Activated T-helper 1 cell treated with anti-CD3 and anti-CD28 coated beads, Interleukin-2, amount 50 U/mL, for 16 hours (primary cell): ENCODE measurements at places on chromosomes 6 and 20.

DNA sequence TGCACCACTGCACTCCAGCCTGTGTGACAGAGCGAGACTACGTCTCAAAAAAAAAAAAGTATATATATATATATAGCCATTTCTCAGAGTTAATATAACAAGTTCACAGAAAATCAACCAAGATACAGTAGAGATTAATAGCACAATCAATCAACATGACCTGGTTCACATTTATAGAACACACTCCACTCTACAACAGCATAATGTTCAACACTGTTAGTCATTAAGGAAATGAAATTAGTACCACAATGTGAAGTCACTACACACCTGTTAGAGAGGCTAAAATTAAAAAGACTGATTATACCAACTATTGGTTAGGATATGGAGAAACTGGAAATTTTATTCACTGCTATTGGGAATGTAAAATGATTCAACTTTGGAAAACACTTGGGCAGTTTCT is 387.7 kb downstream of the QKI start:
- no peak for DNase-seq

GRCh38 chr6:107692351-107692750 is 131.8 kb downstream of the SCML4 start:
- DNase-seq, result no peak

GRCh38 chr6:118931436-118931835 is 3.5 kb downstream of the MCM9 start:
- no peak for DNase-seq

DNA sequence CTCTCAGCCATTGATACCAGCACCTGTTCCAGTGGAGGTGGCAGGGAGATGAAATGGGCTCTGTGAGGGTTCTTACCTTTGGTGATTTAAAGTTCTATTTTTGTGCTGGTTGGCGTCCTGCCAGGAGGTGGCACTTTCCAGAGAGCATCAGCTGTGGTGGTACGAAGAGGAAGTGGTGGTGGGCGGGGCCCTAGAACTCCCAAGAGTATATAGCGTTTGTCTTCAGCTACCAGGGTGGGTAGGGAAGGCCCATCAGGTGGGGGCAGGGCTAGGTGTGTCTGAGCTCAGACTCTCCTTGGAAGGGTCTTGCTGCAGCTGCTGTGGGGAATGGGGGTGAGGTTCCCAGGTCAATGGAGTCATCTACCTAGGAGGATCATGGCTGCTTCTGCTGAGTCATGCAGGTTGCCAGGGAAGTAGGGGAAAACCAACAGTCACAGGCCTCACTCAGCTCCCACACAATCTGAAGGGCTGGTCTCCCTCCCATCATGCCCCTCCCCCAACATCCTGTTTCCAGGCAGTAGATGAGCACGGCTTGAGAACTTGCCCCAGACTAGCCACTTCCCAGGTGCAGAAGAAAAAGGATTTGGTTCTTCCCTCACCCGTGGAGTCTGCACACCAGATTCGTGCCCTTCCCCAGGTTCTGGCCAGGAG is 46.6 kb downstream of the MOXD1 start:
- no peak for DNase-seq

- DNase-seq, result no peak
Measured at GRCh38 chr20:1825507-1825906, 69.7 kb upstream of the SIRPA start.

- DNase-seq, result no peak
Measured at GRCh38 chr20:35503841-35504561, 25.5 kb downstream of the C20orf173 start.

GRCh38 chr20:35695245-35695749 is 3.9 kb downstream of the NFS1 start:
- DNase-seq, result no peak

DNA sequence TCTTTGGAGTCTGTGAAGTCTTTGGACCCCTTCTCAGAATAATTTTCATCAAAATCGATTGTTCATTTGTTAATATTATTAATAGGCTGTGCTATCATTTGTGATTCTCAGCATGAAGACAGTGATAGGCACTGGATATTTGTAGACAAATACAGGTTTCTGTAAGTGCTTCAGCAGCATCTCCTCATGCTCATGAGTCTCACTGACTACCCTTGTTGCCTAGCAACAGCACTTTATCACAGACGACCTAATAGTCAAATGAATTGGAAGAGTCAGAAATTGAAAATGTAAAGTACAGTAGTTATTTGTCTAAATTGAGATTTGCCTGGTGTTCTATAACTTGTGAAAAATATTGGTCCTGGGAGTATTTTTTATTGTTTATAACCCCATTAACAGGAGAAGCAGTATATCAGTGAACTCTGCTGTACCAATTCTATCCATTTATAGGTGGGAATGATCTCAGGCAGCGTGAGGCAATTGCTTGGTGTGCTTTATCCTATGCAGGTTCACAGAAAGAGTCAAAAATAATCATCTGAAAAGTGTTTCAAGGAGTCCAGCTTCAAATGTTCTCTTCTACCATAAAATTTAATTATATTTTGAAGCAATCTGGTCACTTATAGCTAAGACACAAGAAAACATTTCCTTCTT is 684.6 kb downstream of the RFPL4B start:
- DNase-seq, result no peak

GRCh38 chr6:37630281-37630799 is 67.3 kb downstream of the MDGA1 start:
- no peak for DNase-seq

DNA sequence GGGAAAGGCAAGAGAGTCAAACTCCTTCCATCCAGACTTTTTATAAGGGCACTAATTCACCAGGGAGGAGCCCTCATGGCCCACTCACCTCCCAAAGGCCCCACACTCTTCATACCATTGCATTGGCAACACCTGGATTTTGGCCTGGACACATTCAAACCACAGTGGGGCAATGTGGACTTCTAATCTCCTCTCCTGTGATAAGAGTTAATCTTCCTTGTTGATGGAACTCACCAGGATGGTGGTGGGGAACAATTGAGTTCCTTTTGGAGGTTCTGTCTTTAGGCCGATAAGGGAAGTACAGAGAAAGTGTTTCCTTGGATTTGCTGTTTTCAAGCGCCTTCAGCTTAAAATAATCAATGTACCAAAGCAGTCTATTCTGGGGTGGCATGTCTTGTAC is 268.7 kb downstream of the CD83 start:
- no peak for DNase-seq

DNA sequence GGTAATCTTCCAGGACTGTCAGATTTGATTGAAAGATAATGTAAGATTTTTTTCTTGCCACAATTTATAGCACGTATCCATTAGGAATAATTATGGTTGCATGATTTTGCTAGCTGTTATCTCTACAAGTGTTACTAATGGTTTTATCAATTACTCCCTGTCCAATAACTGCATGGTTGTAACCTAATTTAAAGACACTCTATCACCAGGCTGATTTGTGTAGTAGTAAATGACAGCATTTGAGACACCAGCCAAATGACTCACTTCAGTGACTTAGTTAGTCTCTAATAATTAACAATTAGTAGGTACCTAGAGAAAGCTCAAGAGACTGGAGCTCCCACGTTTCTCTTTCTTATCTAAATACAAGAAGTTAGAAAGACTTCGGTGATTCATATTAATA is 453.8 kb upstream of the POU3F2 start:
- no peak for DNase-seq

GRCh38 chr20:44296011-44296410 is 15.0 kb downstream of the FITM2 start:
- DNase-seq, result no peak

DNA sequence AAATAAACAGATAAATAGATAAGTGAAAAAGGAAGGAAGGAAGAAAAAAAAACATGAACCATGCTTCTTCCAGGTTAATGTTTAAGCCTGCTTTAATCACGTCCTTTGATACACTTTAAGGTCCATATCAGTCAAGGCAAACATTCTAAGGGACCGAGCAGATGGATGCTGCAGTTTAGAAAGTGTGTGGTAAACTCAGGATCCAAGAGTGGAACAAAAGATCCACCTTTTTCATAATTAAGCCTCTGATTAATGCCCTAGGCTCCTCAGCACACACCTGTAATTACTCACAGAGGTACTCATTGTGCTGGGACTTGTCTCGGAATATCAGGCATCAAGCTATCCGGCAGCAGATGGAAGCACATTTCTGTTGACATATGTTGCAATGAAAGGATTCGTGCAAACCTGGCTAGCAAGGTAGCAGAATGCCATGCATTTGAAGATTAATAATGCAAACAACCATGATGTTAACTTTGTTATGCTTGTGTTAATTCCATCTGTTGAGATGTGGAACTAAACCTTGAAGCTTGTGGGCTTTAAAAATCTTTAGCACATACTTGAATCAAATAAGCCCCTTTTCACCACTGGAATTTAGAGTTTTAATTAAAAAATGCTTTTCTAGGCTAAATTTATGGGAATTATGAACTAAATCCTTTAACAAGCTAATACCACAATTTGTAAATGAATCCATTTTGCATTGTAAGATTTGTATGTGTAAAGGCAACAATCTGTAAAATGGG is 163.7 kb downstream of the RALGAPA2 start:
- DNase-seq, result no peak

DNA sequence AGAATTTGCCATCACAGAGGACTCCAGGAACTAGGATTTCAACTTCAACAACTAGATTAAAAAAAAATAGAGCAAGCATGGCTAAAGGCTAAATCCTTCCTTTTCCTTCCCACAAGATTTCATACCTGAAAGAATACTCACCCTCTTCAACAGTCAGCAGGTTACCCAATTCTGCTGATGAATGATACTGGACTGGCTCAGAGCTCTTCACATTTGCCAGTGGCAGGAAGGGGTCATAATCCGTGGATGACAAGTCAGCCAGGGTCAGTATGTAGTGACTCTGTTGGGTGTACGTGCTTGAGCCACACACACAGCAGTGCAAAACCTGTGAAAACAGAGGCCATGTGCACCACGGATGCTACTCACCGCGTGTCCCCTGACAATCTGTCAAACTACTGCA is 152.9 kb downstream of the INSM1 start:
- DNase-seq, result no peak

DNA sequence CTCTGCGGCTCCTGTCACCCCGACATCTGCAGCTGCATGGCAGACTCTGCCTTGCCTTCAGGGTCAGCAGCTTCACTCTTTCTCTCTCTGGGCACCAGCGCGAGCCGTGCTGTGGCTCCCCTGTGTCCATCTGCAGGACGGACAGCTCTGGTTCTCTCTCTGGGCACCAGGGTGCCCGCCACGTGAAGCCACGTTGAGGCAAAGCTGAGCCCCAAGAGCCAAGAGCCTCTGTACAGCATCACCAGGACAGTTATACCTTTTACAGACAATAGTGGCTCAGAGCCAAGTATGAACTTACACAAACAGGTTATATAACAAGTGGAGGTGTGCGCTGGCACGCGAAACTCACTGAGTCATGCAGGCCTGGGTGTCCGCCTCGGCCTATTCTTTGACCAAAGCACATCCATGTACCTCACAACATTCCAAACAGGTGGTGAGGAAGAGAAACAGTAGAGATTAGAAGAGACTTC is 50.8 kb downstream of the FAM50B start:
- no peak for DNase-seq

GRCh38 chr6:137224799-137225198 is 5.6 kb upstream of the IFNGR1 start:
- no peak for DNase-seq

DNA sequence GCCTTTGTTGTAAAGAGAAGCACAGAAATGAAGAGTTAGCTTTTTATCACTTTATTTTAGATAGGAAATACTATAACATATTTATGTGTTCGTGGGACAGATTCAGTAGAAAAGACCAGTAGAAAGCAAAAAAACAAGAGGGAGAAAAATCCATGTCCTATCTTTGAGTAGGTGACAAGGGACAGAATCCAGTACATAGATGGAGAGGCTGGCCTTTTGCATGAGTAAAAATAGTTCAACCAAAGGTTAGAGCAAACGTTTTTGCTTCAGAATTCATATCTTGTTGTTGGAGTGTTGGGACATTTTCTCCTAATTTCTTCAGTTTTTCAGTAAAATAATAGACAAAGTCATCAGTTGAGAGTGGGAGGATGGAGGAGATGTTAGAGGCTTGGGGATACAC is 19.6 kb upstream of the FAM83B start:
- no peak for DNase-seq

GRCh38 chr6:42320762-42321161 is 103.1 kb upstream of the MRPS10 start:
- no peak for DNase-seq

GRCh38 chr6:16854986-16855385 is 93.7 kb upstream of the ATXN1 start:
- DNase-seq, result no peak

- DNase-seq, result no peak
Measured at GRCh38 chr20:35297740-35298139, 5.5 kb upstream of the FAM83C start.

DNA sequence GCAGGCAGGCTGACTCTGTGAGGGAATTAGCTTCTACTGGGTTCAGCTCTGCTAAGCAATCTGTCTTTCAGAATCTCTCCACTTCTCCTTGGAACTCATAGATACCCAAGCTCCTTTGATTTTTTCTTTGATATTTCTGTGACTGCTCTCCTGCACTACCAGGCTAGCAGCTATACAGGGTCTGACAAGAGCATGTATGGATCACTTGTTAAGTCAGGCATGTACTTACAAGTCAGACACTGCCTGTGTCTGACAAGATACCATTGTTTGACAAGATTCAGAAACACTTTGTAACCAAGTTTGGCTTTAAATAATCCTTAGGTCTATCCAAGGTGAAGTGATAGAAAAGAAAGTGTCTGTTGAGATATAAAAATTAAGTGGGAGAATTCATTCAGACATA is 79.5 kb downstream of the SESN1 start:
- DNase-seq, result no peak

DNA sequence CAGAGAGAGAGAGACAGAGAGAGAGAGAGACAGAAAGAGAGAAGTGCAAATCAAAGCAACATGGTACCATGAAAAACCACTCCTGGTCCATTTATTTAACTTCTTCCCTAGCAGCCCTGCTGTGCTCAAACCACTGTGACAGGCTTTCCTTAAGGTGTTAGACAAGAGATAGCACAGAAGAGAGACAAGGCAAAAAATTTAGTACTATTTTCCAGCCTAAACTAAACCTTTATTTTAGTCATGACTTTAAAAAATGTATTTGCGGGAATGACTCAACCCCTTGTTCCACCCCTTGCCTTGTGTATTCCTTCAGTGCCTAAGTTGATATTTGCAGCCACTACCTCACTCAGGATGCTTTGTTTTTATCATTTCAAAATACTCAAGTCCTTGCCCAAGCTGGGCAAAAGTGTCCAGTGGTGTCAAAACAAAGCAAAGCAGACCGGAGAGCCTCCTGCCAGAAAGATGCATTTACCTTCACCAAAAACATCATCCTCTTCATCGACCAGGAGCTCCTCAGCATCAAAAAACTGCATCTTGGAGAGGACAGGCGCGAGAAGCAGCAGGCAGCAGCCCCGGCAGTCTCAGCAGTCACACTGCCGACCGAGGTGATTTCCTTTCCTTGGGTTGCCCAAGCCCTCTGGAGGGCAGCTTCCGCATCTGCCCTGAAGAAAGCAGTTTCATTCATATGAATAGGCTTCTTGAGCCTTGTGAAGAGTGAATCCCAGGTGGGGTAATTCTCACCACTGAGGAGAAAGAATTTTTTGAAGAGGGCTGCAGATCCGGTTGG is at the start of gene RIPOR2:
TSS of gene RIPOR2 (minus strand) at position 595 of the 787 bp plus-strand sequence. CDS start at position 533, 62 bp downstream.
- DNase-seq, result peak; percentile 55

- no peak for DNase-seq
Measured at GRCh38 chr6:127255286-127255685, 11.4 kb upstream of the RNF146 start.
